ENCODE measurements at places on chromosomes 2 and 18.

DNA sequence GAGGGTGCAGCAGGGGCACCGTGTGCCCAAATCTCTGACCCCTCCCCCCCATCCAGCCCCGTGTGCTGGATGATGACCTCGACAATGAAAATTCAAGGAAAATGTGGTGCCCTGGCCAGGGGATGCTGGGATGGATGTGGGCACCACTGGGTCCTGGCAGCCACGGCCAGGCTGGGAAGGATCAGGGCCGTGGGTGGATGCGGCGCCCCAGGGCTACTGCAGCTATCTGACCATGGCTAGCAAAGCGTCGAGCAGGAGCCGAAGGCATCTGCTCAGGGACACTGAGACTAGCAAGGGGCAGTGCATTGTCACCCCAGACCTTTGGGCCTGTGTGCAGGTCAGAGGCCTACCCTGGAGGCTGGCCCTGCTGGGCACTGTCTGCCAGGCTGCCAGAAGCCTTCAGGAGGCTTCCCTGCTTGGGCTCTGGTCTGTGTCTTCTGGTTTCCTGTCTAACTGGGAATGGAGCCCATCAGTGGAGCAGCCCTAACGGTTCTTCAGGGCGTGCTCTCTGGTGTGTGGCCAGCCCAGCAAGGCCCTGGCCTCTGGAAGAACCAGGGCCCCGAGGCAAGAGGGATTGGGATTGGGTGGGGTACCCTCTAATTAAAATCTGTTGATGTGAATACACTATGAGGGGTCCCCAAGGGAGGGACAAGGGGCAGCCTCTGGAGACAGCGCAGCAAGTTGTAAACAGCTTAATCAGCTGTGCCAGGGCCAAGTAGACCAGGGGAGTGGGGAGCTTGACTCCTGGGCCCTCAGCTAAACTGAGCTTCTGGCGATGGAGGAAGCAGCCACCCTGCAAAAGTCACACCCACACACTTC is 98.0 kb downstream of the STPG4 start:
- no peak for DNase-seq

- DNase-seq, result no peak
Measured at GRCh38 chr2:148865512-148865911, 9.5 kb upstream of the KIF5C start.

DNA sequence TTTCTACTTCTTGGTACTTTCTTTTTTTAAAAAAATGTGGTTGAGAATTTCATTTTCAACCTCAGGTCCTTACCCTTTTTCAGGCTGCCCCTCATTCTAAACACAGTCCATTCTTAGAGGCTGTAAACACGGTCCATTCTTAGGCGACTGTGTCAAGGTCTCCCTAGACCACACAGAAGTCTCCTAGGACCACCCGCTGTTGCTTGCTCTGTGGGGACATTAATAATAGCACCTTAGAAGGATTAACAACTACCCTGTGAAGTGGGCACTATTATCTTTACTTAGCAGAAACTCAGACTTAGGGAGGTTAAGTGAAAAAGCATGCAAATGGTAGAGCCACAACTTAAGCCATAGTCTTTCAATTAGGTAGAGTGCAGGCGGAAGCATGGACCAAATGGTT is 91.7 kb downstream of the RBMS1 start:
- DNase-seq, result no peak

DNA sequence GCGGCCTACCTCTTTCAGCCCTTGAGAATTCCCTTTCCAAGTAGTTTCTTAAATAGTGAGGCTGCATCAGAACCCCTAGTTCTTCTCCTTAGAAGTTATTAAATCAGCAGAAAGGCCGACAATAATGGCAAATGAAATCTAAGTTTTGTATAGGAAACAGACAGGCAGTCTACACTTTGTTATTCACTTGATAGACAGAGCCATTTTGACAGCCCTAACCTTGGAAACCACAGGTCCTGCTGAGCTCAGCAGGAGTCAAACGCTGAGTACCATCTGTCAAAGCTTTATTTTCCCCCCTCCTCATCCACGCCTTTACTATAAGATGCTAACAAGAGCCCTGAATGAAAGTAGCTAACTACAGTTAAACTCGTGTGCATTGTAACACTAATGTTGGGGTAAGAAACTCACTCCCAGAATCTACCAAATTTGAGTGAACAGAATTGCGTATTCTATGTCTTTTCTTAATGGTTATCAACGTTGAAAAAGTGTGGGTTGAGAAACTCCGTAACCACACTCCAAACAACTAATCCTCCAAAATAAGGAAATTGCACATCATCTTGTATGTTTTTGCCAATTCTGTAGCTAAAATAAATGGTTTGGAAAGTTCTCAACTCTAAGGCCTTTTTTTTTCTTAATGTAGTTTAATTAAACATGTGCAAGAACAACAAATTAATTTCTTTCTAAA is 90.6 kb upstream of the EFEMP1 start:
- DNase-seq, result no peak

- no peak for DNase-seq
Measured at GRCh38 chr2:69634196-69634821, 9.2 kb downstream of the AAK1 start.

DNA sequence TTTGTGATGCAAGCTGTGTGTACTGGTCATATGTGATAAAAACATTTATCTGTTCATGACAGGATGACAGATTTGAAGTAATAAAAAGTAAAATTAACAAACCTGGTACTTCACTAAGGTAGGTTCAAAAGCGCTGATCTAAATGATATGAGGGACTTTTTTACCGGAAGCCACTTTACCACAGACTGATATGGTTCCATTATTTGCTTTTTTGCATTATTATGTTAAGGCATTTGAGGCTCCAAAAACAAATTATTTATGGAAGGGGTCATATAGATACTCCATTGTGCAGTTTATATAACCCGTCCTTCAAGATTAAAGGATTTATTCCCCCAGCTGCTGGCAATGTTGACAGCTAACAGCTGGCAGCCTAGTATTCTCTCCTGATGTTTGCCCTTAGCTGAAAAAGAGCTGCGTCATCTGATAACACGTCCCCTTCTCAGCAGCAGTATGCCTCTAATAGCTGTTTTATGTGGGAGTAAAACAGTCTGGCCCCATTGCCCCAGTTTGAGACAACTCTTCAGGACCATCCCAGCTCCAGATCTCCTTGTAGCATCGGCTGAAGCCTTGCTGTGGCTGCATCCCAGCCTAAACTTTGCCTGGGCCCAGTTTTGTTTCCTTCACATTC is 84.8 kb upstream of the XIRP2 start:
- DNase-seq, result no peak

- no peak for DNase-seq
Measured at GRCh38 chr2:141528990-141529389, 601.8 kb downstream of the LRP1B start.

DNA sequence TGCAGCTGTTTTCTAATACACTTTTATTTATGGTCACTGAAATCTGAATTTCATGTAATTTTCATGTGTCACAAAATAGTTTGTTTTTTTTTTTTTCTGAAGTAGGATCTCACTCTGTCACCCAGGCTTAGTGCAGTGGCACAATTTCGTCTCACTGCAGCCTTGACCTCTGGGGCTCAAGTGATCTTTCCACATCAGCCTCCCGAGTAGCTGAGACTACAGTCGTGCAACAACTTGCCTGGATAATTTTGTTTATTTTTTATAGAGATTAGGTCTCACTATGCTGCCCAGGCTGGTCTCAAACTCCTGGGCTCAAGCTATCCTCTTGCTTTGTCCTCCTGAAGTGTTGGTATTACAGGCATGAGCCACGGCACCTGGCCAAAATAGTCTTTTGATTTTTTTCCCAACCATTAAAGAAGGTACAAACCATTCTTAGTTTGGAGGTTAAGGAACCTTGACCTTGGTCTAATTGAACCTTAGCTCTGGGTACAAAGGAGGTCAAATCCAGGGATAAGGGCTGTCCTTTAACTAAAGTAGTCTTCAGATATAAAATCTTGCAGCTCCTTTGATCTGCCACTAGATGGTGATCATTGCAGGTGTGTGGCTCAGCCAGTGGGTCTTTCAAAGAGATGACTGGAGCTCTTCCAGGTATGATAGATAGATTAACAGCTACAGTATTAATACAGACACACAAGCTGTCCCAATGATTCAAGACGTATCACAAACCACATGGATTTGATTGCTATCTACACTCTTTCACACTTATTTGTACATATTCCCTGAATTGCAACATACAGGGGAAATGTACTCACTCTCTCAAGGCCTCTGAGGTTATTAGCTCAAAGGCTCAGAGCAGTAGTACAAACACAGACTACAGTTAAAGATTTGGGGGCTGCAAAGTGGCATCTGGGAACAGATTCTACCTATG is 4.7 kb upstream of the KRCC1 start:
- DNase-seq, result peak; percentile 5

DNA sequence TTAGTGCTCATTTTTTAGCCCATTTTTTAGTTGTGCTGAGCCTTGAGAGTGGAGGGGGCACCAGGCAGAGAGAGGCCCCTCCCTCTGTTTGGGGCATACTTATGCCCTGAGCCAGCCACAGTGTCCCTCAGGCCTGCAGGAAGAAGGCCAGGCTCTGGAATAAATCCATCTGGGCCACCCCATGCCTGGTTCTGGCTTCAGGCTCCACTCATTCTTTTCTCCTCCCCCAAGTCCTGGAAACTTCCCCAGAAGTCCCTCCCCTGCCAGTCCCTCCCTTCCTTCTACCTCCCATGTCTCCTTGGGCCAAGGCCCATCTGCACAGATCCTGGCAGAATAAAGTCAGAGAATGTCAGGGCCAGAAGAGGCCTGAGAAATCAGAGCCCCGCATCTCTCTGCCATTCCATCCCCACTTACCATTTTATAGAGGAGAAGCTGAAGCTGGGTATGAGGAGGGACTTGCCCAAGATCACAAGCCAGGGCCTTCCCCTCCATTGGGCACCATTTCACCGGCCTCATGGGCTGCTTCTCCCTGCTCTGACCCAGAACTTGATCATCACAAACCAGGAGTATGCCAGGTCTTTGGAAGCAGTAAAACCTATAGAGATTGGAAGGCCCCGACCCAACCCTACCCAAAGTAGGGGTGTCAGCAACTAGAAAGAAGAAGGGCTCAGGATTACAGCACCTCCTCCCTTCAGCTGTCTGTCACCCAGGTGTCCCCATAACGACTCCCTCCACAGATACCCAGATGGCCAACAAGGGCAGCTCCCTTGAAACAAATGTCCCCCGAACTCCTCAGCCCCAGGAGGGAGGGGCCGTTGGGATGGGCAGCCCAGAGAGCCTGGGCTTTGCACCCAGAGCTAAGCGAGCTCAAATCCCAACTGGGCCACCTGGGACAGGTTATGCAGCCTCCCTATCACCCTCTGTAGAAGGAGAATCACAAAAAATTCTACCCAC is 108.4 kb downstream of the POLR1A start:
- peak; percentile 65 for DNase-seq

DNA sequence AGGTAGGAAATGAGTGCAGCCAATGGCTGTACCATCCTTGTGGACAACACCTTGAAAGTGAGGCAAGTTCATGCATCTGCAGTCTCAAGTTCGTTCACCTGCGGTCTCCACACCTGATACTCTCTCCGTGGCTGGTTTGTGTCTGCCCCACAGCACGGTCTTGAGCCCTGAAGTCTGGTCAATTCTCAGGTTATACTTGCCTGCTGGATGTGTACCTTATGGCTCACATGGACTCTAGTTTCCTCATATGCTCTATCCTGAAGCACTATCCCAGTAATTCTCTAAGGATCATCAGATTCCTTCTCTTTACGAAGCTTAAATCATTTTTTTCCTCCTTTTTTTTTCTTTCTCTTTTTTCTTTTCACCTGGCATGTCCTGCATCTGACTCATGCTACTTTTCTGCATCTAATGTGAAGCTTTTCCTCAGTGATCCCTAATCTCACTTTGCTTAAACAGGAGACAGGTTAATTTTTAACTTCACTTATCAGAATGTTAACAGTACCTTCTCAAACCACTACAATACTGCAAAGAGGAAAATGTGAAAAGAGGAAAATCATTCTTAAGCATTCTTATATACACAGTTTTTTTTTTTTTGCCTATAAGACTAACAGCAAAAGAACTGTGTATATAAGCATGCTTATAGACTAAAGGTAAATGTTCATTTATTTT is 511.2 kb downstream of the SOX11 start:
- DNase-seq, result no peak

- no peak for DNase-seq
Measured at GRCh38 chr2:105917226-105917625, 172.5 kb downstream of the NCK2 start.

- no peak for DNase-seq
Measured at GRCh38 chr18:29157905-29158304, 981.0 kb upstream of the CDH2 start.

DNA sequence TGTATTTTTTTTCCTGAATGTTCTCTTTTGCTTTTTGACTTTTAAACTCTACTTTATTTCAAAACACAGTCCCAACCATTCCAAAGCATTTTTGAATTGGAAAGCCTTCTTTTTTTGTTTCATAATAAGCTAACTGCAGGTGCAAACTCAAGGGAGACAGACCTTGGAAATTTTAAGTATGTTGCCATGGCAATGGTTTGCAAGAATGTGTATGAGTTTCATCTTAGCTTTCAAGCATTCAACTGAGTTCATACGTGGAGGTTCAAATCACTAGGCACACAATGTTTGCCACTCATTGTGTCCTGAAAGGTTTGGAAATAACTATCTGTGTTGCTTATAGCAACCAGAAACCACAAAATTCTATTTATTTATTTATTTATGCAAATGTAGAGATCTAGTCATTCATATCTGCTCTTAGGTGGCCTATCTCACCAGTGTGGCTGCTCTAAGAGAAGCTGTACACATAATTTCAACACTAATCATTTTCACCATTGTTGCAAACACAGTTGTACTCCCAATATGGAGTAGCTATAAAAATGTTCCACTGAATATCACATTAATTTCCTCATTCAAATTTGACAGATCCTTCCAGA is 805.7 kb upstream of the FSHR start:
- DNase-seq, result no peak

- DNase-seq, result no peak
Measured at GRCh38 chr2:134736167-134736880, 17.5 kb upstream of the TMEM163 start.

GRCh38 chr2:146214394-146214929 is 1630.4 kb upstream of the ACVR2A start:
- DNase-seq, result no peak

DNA sequence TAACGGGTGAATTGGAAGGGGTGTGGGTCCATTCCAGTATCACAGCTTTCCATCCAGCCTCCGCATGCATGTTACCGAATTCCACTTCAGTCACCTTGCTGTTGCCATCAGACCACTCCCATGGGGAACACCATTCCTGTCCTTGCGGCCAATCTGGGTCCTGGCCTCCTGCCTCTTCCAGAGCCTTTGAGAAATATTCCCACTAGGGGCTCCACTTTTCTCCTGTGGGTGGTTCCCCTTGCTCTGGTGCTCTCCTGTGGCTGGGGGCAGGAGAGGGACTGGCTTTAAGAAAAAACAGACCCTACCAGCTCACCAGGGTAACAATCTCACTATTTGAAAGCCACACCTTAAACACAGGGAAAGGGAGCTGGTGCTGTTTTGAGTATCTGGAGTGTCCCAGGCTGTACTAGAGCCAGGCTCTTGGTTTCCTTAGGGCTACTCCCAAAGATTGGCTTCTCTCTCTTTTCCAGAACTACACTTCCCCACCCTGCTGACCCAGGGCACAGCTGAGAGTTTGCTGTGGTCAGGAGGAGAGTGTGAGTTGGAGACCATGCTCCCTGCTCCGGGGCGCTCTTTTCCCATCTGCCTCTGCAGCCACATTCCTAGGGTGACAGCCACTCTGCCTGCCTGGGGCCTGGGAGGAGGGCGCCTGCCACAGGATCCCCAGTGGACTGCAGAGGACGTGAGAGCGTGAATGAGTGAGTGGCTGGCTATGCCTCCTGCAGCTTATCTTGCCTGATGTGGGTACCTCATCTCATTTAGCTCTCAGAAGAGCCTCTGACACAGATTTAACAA is 460.8 kb upstream of the HS6ST1 start:
- no peak for DNase-seq

Measured in cerebellar nuclear complex (tissue), 1 donor.